Stimulated activated CD4-positive, alpha-beta T cell treated with anti-CD3 and anti-CD28 coated beads, Interleukin-1b, Interleukin-23, amount 100 ng/mL, for 1 hour (primary cell): ENCODE measurements at places on chromosomes 6 and 20.

- no peak for DNase-seq
Observed at GRCh38 chr6:11397622-11398450, 139.7 kb upstream of the TMEM170B start.

DNA sequence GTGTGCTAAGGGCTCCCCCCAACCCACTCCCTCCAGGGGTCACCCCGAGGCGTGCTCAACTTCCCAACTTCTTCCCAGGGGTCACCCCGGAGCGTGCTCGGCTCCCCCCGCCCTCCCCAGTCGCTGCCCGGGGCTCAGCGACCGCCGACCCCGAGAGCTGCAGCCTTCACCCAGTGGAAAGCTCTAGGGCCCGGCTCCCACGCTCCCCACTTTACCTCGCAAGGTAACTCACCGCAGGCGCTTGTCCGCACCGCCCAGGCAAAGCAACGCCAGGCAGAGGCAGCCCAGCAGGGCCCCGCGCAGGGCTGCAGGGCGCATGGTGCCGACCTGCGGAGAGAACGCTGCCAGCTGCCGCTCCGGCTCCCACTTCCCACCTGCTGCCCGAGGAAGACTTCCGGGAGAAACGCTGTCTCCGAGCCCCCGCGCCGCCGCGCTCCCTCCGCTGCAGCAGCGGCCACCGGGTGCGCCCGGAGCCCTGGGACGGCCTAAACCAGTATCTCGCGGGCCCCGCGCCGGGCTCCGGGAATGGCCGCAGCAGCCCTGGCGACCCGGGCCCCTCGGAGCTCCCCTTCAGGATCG, 396 bp downstream of the RNASET2 start:
- no peak for DNase-seq

- DNase-seq, result no peak
Observed at GRCh38 chr6:42260972-42261371, 43.3 kb upstream of the MRPS10 start.

GRCh38 chr6:5898102-5898501, 108.6 kb downstream of the NRN1 start:
- no peak for DNase-seq

DNA sequence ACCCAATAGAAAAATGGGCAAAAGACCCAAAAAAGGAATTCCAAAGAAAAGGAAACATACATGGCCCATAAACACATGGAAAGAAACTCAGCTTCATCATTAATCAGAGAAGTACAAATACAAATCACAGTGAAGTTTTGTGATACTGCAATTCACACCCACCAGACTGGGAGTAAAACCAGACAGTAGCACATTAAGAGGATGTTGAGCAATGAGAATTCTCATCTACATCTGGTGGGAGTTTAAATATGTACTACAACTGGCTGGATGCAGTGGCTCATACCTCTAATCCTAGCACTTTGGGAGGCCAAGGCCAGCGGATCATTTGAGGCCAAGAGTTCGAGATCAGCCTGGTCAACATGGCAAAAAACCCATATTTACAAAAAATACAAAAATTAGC, 125.7 kb upstream of the PHACTR1 start:
- DNase-seq, result no peak

DNA sequence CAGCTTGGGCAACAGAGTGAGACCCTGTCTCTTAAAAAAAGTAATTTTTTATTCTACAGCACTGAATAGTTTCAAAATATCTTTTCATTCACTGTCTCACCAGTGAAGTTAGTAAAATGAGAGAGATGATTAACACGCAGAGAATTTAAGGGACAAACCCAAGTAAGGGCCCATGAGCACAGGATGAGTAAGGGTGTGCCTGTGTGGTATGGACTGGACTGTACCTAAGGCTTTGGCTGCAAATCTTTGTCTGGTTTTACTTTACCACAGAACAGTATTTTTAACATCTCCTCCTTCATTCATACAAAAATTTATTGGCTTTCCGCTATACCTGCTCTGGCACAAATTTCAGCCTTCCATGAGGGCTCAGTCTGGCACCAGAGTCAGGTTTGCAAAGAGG, 433.3 kb downstream of the UTRN start:
- no peak for DNase-seq

GRCh38 chr6:150977281-150977680, 111.8 kb downstream of the MTHFD1L start:
- DNase-seq, result no peak

DNA sequence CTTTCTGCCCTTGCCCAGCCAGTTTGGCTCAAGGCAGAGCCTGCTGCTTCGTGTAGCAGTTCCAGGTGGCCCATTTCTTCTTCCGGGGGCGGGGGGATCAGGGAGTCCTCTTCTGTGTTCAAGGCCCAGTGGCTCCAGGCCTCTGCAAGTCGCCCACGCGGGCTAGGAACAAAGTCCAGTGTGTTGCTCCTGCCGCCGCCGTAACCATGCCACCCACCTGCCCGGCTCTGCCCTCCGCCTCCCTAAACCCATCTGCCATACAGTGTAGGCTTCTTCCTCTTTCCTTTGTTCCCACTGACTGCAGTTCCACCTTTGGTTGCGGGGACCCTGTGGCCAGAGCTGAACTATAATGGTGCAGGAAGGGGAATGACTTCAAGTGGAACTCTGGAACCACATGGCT, 43.9 kb upstream of the SRF start:
- no peak for DNase-seq

- DNase-seq, result no peak
Observed at GRCh38 chr6:105646391-105646867, 243.5 kb upstream of the PREP start.

- DNase-seq, result no peak
Observed at GRCh38 chr6:150876598-150876997, 11.1 kb downstream of the MTHFD1L start.

DNA sequence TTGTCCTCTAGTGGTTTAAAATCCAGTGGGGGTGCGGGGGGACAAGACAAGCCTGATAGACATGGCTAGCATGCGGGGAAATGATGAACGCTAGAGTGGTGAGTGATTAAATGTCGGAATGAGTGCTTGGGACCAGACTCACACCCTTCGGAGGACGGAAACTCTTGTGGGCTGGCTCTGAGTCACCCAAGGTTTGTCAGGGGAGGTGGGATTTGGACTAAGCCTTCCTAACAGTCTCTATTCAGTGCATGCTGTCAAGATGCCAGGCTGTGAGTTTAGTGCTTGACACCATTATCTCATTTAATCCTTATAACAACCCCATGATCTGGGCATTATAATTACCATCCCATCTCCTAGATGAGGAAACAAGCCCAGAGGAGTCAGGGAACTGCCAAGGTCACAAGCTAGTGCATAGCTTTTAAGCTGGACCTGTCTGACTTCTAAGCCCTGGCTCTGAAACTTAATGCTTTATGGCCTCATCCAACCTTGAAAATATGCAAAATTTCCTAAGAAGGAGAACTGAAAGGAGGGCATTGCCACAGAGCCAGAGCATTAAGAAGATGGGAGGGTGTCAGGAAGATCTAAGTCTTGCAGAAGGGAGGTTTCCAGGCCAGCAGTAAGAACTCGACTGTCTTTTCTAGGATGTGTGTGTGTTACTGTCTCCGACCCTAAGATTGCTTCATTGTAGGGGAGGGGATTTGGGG, 168.7 kb upstream of the LRFN2 start:
- DNase-seq, result no peak

DNA sequence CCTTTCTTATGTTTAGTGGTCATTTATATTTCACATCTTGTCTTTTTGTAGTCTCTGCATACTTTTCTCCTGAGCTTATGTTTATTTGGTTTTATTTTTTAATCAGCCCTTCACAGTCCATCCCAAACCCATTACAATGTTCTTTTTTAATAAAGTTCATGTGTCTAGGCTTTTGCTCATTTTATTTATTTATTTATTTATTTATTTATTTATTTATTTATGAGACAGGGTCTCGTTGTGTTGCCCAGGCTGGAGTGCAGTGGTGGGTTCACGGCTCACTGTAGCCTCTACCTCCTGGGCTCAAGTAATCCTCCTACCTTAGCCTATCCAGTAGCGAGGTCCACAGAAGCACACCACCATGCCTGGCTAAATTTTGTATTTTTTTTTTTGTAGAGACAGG, 3.1 kb downstream of the COQ3 start:
- DNase-seq, result no peak

GRCh38 chr6:106170030-106170791, 84.1 kb downstream of the PRDM1 start:
- DNase-seq, result no peak

GRCh38 chr20:57874141-57874540, 164.3 kb upstream of the PMEPA1 start:
- no peak for DNase-seq

DNA sequence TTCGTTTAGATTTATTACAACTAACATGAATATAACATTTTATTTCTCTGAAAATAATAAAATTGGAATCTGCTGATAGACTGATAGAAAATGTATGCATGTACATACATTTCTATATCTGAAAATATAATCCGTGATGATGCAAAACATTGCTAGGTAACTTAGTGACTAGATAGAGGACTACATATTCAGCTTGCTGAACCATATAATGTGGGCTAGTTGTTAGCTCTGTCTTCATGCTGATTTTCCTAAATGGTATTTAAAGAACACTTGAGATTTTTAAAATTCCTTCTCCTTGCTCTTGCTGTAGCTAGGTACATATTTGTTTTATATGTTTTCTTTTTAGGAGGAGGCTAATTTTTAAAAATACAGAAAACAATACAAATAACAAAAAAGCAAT, 38.4 kb upstream of the TAGAP start:
- DNase-seq, result no peak
